ENCODE measurements at places on chromosomes 3 and 15.

GRCh38 chr3:33629219-33629618 is 88.8 kb downstream of the CLASP2 start:
- DNase-seq, result no peak

DNA sequence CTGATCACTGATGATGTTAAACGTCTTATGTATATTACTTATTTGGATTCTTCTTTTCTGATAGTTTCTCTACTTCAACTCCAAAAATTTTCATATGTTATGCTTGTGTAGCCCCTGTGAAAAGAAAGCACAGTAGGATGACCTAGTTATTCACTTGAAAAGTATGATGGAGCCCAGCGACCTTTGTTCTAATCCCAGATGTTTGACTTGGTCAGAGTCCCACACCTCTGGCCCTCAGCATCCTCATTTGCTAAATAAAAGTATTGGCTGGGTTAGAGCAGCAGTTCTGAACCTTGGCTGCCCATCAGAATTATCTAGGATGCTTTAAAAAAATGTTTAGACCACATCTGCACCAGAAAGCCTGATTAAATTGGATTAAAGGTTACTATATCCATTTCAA is 173.7 kb downstream of the ATG7 start:
- DNase-seq, result no peak

DNA sequence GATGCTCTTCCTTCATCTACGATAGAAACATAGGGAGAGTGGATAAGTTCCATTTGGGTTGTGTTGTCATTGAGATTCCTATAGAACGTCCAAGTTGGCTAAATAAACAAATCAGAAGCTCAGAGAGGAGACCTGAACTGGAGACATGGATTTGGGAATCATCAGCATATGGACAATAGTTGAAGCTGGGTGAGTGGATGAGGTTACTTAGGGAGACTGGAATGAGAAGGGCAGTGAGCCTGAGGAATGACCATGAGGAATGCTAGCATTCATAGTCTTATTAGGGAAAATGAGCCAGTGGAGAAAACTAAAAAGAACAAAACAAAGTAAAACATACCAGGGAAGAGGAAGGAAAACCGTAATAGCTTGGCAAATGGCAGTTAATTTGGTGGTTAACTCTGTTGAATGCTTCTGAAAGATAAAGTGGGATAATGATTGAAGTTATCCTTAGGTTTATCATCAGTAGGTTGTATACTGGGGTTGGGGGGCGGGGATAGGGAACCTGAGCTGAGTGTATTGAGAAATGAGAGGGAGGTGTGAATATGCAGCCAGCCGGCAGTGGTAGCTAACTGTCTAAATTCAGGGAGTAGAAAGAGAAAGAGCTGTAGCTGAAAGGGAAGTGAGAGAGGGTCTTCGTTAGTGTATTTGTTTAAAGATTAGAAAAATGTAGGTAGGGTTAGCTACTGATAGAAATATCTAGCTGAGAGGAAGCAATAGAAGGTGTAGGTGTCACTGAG is 74.6 kb downstream of the ARHGEF26 start:
- no peak for DNase-seq

DNA sequence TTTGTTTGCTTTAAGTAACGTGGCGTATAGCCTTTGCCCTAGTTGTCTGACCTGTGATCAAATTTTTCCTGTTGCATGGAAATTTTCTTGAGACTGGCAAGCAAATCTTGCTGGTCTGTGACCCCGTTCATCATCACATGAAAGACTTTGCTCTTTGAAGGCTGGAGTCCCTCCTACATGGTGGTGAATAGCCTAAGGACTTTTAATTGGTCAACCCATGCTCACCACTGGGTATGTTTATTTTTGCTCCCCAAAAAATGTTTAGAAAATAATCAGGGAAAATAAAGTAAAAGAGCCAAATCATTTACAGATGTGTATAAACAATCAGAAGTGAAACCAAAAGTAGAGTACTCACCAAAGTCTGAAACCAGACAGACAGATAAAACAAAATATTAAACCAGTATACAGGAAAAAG is 1075.3 kb upstream of the ALCAM start:
- no peak for DNase-seq

GRCh38 chr3:177960722-177961121 is 575.5 kb upstream of the KCNMB2 start:
- no peak for DNase-seq

DNA sequence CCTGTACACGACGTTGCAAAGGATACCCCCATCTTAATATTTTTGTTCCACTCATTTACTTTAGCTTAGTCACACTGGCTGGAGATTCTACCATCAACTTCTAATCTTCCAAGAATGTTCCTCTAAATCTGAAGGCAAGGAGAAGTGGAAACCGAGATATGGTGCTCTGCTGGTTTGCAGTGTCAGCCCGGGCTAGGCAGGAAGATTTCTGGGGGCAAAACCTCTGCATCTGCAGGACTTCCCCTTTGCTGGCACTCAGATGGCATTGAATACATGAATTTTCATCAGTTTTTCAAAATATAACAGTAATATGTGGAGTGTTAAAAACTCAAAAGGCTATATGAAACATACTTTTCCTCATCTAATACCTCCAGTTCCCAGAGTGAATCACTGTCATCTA is 240.4 kb downstream of the RPLP1 start:
- no peak for DNase-seq

- no peak for DNase-seq
Measured at GRCh38 chr3:179608931-179609720, 4.5 kb downstream of the NDUFB5 start.

GRCh38 chr15:52783191-52783829 is 6.8 kb downstream of the ONECUT1 start:
- no peak for DNase-seq

DNA sequence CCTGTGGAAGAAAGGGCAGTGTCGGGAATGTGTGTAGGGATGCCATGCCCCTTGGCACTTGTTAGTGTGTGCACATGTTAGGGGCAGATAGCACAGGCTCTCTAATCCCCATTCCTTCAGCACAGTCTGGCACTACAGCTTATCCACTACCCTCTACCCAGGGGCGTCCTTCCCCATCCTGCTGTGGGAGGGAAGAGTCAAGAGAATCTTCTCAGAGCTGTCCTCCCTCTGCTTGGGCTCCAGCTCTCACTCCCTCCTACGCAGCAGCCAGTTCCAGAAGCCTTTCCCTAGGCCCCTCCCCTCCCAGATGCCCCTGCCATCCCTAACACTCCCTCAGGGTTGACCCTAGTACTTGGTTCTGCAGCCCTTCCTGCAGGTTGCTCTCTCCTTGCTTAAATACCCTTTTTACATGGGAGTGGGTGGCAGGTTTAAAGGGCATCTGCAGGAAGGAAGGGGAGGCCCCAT is 815 bp upstream of the GRM2 start:
- DNase-seq, result no peak

GRCh38 chr15:92075764-92076163 is 222.3 kb downstream of the SLCO3A1 start:
- no peak for DNase-seq

- DNase-seq, result no peak
Measured at GRCh38 chr3:161163297-161163696, 57.8 kb upstream of the NMD3 start.

DNA sequence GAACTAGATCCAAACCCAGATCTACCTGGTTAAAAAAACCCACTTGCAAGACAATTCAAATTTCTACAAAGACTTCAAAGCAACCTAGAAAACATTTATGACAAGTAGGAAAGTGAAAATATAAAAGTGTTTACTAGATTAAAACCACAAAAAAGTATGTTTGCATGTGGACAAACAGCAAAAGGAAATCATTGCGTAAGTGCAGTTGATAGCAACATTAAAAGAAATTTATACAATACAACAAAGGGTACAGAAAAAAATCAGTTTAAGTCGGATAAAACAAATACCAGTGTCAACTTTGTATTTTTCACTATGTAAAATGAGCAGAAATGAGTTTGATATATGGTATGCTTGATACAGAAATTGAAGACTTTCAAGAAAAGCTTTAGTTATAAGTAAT is 2.6 kb downstream of the EIF5A2 start:
- DNase-seq, result no peak

DNA sequence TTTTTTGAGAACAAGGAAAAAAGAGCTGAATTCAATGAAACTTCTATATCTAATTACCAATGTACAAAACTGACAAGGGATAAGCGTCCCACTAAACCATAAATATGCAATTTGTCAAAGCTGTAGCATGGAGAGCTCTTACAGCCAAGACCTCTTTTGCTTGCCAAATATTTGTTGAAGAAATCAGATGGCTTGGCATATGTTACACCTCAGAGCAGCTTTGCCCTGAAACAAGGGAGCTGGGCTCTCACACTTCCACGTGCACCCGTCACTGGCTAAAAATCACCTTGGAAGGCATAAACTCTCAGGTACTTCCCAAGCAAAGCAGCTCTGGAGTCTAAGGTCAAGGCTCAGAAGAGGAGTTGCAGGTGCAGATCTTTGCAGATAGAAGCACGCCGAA is 324.7 kb upstream of the SLCO3A1 start:
- DNase-seq, result no peak

DNA sequence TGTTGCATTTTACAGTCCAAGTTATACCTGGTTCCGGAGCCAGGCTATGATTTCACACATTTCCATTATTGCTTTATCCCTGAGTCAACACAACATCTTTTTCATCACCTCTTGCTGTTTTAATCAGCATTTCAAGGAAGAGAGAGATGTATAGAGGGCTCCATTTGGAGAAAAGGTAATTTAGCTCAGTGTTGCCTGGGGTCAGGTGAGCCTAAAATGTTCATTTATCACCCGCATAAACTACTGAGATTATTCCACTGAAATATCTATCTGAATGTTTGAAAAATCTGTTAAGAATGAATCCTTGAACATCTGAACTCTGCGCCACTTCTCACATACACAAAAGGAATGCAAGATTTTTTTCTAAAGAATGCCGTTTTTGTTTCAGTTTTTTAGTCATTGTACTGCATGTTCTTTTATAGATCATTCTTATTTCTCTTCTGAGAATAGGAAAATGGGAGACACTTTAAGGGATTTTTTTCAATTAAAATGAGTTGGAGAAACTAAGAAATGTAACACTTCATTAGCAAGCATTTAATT is 51.5 kb upstream of the AGTR1 start:
- DNase-seq, result no peak

GRCh38 chr15:77461486-77461885 is 40.8 kb downstream of the HMG20A start:
- DNase-seq, result no peak

DNA sequence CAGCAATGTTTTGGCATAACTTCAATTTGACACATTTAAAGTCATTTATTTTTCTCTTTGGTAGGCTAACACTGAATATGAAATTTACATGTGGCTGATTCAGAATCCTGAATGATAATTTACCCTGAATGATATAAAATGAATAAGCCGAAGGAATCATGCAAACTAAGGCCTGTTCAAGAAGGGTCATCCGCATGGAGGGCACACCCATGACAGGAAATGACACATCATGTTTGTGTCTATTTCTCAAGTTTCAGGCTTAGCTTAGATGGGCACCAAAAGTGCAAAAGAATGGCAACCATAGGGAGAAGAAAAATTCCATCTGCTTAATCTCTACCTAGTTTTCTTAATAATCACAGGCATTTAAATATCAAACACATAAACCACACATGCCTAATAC is 141.5 kb downstream of the DUT start:
- DNase-seq, result no peak

- no peak for DNase-seq
Measured at GRCh38 chr3:155766206-155766605, 21.3 kb upstream of the PLCH1 start.

- no peak for DNase-seq
Measured at GRCh38 chr15:47548231-47548630, 169.1 kb upstream of the SEMA6D start.

DNA sequence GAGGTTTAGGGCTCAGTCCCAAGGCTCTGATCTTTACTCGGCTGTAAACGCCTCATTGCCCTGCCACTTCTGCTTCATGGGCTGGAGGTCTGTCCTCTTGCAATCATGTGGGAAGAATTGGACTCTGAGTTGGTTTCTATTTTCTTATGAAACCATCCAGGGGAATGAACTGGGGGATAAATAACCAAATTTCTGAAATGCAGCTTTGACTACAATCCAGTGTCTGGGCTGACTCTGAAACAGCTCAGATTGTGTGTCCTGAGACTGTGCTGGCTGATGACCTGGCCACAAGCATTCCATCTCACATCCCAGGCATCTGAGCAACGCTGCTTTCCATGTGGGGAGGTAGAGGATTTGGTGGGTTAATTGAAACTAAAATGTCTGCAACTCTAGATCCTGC is 71.0 kb upstream of the GALNT15 start:
- no peak for DNase-seq

DNA sequence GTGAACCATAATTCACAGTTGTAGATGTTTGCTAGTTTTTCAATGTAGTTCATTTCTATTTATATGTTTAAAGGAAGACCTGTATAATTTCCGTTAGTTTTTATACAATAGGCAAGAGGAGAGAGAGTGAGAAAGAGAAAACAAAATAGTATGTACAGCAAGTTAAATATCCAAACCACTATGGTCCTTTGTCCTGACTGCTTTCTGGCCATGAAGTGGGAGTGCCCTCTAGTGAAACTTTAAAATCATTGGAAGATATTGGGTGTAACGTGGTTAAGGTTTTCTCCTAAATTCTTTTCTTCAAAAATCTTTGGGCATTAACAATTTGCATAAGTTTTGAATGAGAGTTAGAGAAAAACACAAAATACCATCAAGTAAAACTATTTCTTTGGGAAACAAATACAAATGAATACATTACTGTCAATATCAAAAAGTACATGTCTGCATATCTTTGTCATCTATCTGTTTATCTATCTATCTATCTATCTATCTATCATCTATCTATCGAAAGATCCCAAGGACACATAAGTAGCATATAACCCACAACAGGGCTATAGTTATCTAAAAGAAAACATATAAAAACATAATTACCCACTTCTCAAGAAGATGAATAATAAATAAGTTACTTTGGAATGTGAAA is 534.6 kb upstream of the ATP11B start:
- no peak for DNase-seq

DNA sequence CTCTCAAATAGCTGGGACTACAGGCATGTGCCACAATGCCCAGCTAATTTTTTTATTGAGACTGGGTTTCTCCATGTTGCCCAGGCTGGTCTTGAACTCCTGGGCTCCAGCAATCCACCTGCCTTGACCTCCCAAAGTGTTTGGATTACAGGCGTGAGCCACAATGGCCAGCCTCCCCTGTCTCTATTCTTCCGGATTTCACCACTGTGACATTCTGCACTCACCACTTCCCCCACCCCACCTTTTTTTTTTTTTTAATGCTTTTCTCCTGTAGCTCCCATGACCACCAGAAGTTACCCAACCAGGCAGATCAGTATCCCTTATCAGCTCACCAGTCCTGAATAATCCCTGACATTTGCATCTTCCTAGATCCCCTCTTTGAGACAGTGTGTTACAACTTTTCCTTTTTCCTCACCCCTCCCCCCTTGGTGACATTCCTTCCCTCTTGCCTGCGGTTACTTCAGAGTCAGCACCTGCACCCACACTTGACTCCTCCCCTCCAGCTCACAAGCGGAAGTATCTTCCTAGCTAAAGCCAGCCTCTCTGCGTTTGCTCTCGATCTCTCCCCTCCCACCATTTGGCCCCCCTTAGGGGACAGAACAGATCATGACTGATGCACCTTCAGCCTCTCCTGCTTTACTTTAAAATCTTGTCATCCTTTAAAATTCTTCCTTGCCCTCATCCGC is 13.5 kb upstream of the ZNF592 start:
- DNase-seq, result no peak
